GM23338 (cell line): ENCODE measurements at places on chromosomes 1 and 21. TPM values are rescaled to one million over a fixed set of nuclear protein-coding genes. Genes with fewer than 3 reads are reported as not detected.

DNA sequence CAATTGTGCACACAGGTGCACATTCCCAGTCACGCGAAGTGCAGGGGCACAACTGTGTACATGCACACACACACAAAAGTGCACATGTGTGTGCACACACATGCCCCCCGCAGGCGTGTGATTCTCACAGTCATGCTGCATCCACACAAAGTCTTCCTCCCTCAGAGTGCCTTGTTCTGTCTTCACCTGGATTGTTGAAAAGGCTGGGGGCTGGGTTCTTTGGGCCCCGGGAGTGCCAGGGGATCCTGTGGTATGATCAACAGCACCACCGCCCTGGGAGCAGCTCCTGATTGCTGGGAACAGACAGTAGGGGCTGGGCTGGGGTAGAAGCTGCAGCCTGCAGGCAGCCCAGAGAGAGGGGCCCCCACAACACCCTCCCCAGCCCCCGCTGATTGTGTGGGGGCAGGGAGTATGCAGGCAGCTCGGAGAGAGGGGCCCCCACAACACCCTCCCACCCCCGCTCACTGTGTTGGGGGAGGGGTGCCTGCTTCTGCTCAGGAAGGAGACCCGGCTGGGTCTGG, 3.4 kb downstream of the COL18A1 start:
- no peak for DNase-seq

DNA sequence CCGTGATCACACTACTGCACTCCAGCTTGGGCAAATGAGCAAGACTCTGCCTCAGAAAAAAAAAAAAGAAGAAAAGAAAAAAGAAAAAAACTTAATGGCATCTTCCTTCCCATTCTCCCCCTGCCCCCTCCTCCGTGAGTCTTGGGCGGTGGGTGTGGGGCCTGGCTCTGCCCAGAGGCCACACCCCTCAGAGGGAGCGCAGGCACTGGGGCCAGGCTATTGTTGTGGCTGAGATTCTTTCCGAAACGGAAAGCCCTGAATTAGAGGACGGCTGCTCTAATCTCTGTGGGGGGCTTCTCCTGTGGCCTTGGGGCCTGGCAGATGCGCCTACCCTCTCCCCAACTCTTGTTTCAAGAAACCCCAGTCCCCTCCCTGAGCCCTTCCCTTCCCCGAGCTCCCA, 4.1 kb upstream of the FAM110D start:
- peak; percentile 92 for DNase-seq

MTARC1 gene
- total RNA-seq, result 29.7 and 33.9 TPM in 2 replicates

CFAP74 gene
- 0.16 TPM in 1 of 2 replicates, not detected in the other for total RNA-seq

ROR1 gene
- total RNA-seq, result 94.3 and 96.0 TPM in 2 replicates

DNA sequence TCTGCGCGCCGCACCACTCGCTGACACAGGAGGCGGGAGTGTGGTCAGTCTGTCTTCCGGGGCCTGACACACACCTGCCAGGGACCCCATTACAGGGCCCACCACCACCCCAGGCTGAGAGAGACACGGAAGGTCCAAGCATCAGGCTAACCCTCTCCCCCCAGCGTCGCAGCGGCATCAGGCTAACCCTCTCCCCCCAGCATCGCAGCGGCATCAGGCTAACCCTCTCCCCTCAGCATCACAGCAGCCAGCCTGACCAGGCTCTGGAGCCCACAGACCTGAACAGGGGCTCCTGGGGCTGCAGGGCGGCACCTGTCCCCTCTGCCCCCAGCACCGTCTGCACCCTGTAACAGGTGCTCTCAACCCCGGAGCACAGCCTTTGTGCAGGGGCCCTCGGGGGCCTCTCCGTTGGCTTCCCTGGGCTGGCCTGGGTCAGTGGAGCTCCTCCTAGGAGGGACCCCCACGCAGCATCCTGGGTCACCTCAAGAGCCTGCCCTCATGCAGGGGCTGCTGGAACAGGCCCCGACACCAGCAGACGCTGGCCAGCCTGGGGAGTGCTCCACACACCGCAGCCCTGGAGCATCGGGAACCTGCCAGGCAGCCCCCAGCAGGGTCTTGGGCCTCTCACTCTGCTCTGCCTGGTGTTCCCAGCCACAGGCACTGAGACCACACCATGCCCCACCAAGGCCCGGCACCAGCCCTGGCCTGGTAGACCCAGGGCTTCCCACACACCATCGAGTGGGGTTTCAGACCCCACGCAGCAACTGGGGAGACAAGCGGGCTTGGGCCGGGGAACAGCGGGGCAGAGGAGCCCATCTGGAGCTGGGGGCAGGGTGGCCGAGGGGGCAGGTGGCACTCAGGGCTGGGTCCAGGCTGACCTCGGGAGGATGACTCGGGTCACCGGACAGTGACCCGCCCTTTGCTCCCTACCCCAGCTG, 67.0 kb downstream of the MEGF6 start:
- no peak for DNase-seq

GRCh38 chr21:9758888-9759287, 762.5 kb upstream of the TPTE start:
- DNase-seq, result no peak

C8B gene
- not detected in 2 replicates for total RNA-seq

FAAH gene
- 17.9 and 24.0 TPM in 2 replicates for total RNA-seq

GRCh38 chr1:56074007-56074651, 505.2 kb downstream of the PLPP3 start:
- DNase-seq, result no peak

CFHR1 gene
- not detected in 2 replicates for total RNA-seq

GRCh38 chr1:42195841-42196240, 31.3 kb upstream of the GUCA2A start:
- DNase-seq, result no peak

GRCh38 chr1:97204468-97204867, 482.9 kb downstream of the PTBP2 start:
- DNase-seq, result no peak

DNA sequence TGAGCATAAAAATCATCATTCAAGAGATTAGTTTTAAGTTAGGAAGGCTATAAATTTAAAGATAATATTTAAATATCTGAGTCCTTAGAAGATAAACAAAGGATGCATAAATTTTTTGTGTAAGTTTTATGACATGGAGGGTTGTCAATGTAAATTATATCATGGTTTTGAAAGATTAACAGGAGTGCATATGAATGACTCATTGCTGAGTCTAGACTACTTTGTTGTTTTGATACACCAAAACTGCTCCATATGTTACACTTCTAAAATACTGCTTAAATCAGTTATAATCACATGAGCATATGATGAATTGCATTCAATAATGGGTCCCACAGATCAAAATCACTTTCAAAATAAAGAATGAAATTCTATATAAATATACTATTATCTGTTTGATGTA, 312.5 kb downstream of the KCNT2 start:
- no peak for DNase-seq

REG4 gene
- not detected in 2 replicates for total RNA-seq

SYTL1 gene
- 4.9 and 5.4 TPM in 2 replicates for total RNA-seq

GRCh38 chr1:175274368-175274767, 81.8 kb upstream of the KIAA0040 start:
- DNase-seq, result no peak

GRCh38 chr1:160620942-160621632, 25.8 kb downstream of the SLAMF1 start:
- no peak for DNase-seq

DNA sequence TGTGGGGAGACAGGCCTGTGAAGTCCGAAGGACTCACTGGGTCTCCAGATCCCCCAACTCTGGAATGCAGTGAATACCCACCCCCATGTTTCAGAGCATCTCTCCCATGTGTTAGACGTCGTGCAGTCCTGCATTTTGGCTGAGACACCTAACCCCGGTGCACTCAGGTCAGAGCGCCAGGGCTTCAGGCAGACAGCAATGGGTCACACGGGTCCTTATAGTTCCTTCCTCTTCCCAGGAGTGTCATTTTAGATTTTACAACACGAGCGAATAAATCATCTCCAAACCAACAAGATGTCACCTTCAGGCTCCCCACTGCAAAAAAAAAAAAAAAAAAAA, 5.1 kb downstream of the PRRX1 start:
- peak; percentile 32 for DNase-seq

- DNase-seq, result no peak
These were observed at the start of gene HDGF for GRCh38 chr1:156751451-156751756. HDGF (minus strand) TSS chr1:156751675; CDS start chr1:156751429, 246 bp downstream.

- DNase-seq, result no peak
These were observed 5.4 kb downstream of the GPA33 start for GRCh38 chr1:167084757-167085156.

AMY2A gene
- not detected in 2 replicates for total RNA-seq

- no peak for DNase-seq
These were observed 58.5 kb upstream of the LRRC53 start for GRCh38 chr1:74570797-74571492.

- DNase-seq, result no peak
These were observed 6.0 kb downstream of the CZIB start for GRCh38 chr1:53214376-53214940.

DNA sequence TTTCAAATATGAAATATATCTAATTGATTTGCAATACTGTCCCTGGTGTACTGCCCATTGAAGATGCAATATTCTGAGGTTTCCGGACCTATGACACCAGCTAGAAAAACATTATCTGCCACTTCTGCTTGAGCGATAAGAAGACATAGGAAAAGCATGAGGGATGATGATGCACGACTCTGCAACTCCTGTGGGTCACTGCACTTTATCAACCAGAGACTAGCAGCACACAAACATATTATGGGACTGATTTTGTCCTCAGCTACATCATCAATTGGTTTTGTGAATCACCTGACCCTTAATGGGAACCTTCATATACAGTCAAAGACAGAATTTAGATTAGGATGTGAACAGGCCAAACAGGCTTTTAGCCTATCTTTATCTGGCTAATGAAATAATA, 13.8 kb upstream of the KCNA3 start:
- DNase-seq, result no peak

DNA sequence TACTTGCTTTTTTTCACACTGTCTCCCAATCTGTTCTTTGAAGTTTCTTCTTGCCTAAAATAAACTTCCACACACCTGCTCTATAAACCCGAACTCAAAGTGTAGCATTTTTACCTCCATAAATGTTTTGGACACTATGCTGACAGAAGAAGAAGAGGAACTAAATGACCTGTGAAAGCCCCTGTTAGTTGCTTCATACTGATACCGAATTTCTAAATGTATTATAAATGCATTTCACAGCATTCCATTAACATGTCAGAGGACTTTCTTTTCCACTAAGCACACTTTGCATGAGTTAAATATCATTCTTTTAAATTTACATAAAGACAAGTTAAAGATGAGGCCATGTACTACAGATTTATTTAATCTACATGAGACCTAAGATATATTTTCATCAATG, 281.0 kb downstream of the SMYD3 start:
- DNase-seq, result no peak

OR2T10 gene
- not detected in 2 replicates for total RNA-seq

- DNase-seq, result peak; percentile 30
These were observed 1.9 kb downstream of the PUM1 start for GRCh38 chr1:31063631-31064030.

GRCh38 chr1:37389327-37389726, 85.1 kb upstream of the ZC3H12A start:
- no peak for DNase-seq

GBP2 gene
- not detected in 2 replicates for total RNA-seq

GRCh38 chr21:39066829-39067780, 116.1 kb downstream of the PSMG1 start:
- no peak for DNase-seq

- no peak for DNase-seq
These were observed 143.7 kb downstream of the KCNT2 start for GRCh38 chr1:196464480-196464941.

- peak; percentile 36 for DNase-seq
These were observed 13.7 kb upstream of the ADAM30 start for GRCh38 chr1:119909890-119910596.

GRCh38 chr1:66275601-66276023, 258.3 kb upstream of the SGIP1 start:
- no peak for DNase-seq
